NCI-H2227 treated with DMSO at 0.1 percent for 48 hours (cell line): ENCODE measurements at places on chromosomes 7 and 10.

- peak; percentile 27 for DNase-seq
Observed at GRCh38 chr7:65216469-65216868, 157.2 kb upstream of the ZNF92 start.

- no peak for DNase-seq
Observed at GRCh38 chr7:151439855-151440798, at the start of gene CRYGN. Gene CRYGN, minus strand, starts transcription at chr7:151440141. Its CDS starts 224 bp downstream, at chr7:151439917.

- DNase-seq, result no peak
Observed at GRCh38 chr10:99929360-99929759, 80.4 kb downstream of the DNMBP start.

DNA sequence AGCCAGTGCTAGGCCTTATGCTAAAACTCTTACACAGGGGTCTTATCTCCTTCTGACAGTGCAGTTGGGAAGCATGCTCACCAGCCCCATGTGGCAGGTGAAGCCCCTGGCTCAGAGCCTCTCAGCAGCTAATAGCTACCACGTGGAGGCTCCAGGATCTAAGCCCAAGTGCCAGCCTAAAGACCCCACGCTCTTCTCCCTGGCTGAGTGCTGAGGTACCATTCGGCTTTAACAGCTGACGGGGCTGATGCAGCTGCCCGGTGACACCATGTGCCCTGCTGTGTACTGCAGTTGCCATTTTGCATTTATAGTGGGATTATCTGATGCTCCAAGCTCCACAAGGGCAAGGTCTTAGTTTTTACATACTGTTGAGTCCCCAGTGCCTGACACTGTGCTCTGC lies 515.7 kb upstream of the GALNT17 start:
- DNase-seq, result no peak

DNA sequence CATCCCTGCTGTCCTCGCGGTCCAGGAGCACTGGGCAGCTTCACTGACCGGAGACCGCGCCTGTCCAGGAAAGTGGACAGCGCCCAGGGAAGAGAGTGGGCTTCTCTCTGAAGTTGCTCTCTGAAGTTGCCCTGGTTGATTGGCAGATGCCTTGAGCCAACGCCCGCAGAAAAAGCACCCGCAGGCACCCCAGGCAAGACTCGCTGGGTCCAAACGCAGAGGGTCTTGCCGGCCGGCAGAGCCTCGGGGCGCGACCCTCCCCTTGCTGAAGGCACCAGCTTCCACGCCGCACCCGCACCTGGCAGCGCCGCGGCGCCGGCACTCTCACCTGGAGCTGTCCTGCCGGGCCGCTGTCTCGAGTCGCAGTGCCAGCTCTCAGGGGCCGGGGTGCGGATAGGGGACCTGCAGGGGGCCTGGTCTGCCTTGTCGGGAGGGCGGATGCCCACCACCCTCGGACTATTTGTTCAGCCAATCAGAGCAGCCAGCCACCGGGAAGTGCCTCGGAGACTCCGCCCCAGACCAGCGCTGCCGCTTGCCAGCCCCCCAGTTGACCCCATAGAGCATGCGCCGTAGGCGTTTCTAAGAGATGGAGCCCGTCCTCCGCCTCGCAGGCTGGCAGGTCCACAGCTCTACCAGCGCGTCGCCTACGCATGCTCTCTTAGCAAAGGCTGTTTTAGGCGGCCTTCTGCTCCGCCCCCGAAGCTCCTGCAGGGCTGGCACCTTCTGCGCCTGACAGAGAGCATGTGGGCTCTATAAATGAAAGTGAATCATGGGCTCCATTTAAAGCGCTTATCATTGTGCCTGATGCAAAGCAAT lies at the start of gene LIPA:
Gene LIPA (minus strand): TSS at position 367 of the 816 bp plus-strand sequence. CDS start 4,127 bp downstream, outside the sequence.
- DNase-seq, result peak; percentile 95

DNA sequence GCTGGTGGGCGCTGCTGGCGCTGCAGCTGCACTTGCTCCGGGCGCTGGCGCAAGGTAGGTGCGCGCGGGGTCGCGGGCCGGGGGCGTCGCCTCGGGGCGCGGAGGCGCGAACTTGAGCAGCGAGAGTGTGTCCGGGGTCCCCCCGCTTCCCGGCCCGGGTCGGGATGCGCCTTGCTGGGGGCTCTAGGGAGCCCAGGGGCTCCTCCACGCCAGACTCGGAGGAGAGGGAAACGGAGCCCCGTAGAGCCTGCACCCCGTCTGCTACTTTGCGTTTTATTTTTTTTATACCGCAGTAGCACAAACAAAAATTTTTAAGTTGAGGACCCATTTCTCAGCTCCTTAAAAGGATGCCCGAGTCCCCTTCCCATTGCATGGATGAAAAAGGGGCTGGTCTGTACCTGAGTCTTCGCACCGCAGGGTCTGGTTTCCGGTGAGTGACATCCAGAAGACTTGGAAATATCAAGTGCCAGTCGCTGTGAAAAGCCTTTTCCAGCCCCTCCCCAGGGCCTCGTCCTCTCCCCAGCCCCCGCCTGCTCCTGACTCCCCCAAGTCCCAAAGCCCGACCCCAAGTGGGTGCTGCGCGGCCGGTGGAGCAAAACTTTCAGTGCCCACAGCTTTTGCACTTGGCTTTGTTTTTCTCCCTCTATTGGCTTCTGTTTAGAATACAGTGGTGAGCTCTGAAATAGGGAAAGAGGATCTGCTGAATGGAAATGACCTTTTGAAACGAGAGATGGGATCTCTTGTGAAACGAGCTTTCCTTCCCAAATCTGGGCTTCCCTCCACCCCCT lies 973 bp downstream of the SDK1 start:
- peak; percentile 44 for DNase-seq

DNA sequence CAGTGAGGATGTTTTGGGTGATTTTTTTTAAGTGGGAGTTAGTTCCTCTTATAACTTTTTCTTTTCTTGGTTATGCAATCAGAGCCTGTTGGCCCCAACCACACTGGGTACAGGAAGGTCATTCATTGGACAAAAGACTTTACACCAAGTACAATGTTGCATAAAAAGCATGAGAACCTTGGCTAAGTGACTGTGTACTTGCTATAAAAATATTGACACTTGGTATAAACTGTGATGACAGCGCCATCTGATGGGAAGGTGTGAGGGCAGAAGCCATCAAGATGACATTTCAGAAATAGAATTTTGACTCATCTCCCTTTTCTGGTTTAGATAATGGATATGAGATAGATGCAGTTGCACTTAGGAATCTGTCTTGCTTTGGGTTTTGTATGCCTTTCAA lies 126.4 kb upstream of the CCDC6 start:
- DNase-seq, result peak; percentile 28

GRCh38 chr10:26860102-26860442 lies 686 bp downstream of the ABI1 start:
- DNase-seq, result peak; percentile 15

DNA sequence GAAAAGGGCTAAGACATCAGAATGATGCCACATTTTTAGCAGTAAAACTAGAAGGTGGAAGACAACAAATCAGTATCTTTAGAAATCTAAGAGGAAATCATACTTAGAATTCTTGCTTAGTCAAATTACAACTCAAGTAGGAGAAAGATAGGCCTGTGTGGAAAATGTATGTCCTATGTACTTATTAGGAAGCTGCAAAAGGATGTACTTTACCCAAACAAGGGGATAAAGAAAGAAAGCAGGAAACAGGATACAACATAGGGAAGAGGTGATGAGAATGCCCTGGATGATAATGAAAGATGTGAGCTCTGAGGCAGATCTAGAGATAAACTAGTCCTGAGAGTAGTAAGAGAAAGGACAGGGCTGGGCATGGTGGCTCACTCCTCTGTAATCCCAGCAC lies 54.9 kb downstream of the RNLS start:
- DNase-seq, result no peak

DNA sequence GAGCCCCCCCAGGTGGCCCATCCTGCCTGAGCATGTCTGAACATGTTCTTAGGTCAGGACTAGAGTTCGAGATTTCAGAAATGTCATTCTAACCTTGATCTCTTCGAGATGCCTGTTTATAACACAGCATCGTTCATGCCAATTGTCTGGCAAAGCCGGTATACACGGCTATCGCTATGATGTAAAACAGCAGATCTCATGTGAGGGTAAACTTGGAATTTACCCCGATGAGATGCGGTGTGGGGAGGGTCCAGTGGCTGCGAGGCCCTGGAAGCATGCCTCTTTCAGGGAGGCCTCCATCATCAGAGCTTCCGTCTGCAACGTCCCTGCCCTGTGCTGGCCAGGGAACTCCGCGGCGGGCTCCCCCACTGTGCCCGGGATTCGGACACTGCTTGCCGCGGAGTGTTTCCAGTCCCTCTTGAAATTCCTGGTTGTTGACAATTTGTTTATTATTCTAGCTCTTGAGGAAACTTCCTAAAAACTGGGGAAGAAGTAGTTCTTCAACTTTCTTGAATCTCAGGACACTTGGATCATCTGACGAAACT lies 168.6 kb upstream of the RHEB start:
- DNase-seq, result no peak

GRCh38 chr10:77965294-77965693 lies 38.7 kb upstream of the DLG5 start:
- DNase-seq, result no peak

- DNase-seq, result no peak
Observed at GRCh38 chr7:22990588-22990949, 23.4 kb downstream of the HYCC1 start.

GRCh38 chr7:46468753-46469356 lies 547.8 kb upstream of the IGFBP3 start:
- no peak for DNase-seq

DNA sequence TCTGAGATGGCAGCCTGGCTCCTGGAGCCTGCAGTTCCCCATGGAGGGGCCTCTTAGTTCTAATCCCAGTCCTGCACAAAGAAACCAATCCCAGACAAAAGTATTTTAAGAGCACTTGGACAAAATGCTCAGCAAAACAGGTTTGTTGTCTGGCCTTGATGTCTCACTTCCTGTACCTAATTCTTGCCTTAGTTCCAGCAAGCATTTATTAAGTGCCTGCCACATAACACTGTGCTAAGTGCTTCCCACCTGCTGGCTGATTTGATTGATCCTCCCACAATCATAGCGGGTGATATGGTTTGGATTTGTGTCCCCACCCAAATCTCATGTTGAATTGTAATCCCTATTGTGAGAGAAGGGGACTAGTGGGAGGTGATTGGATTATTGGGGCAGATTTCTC lies 65.7 kb upstream of the HABP2 start:
- DNase-seq, result no peak

- no peak for DNase-seq
Observed at GRCh38 chr7:46029111-46029704, 108.1 kb upstream of the IGFBP3 start.

DNA sequence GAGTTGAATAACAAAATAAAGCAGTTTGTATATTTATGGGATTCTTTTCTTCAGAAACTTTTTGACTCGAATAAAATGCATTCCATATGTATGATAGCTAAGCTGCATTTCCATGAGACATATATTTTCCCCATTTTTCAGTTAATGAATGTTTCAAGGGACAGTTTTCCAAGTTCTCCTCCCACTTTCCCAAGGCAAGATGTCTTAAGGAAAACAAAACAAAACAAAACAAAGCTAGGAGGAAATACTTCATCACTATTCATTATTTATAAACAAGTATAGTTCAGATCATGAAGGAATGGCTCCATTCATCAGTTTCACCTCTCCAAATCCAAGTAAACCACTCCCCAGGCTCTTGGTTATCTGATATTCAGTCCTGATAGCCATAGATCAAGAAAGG lies 261.0 kb downstream of the WDR11 start:
- DNase-seq, result no peak

DNA sequence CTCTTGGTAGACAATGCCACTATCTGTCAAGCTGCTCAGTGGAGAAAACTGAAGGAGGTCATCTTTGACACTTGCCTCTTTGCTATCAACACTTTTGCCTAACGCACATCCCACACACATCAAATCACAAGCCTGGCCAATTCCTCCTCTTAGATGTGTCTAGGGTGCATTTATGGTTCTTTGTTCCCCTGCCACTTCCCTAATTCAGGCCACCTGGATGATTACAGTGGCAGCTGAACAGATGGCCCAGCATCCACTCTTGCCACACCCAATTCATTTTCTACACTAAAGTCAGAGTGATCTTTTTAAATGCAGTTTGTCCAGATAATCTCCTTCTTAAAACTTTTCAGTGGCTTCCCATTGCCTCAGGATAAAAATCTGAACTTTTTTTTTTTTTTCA lies 58.6 kb downstream of the LAMB4 start:
- DNase-seq, result peak; percentile 46

GRCh38 chr10:30639946-30640786 lies 10.6 kb upstream of the LYZL2 start:
- DNase-seq, result no peak

DNA sequence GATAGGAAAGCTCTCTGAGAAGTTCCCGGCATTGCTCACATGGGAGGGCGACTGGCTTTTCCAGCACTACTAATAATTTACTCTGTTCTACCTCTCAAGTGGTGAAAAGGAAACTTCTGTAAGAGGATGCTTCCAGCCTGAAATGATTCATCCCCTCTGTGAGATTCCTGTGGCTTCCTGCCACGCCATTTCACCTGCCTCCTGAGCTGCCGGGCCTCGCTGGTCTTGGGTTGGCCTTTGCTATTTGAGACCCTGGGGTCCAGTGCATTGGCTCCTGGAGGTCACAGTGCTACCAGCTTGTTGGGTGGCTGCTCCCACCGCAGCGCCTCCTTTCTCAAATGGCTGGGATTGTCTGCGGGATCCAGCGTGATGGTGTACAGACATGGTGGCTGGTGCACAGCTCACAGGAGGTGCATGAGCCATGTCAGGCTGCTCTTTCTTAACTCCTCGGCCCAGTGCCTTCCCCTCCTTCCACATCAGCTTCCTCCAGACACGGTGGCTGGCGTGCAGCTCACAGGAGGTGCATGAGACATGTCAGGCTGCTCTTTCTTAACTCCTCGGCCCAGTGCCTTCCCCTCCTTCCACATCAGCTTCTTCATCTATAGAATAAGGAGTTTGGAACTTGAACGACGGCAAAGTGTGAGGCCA lies 42.9 kb upstream of the PCBD1 start:
- DNase-seq, result no peak
